ENCODE measurements at places on chromosomes 7 and 10.

DNA sequence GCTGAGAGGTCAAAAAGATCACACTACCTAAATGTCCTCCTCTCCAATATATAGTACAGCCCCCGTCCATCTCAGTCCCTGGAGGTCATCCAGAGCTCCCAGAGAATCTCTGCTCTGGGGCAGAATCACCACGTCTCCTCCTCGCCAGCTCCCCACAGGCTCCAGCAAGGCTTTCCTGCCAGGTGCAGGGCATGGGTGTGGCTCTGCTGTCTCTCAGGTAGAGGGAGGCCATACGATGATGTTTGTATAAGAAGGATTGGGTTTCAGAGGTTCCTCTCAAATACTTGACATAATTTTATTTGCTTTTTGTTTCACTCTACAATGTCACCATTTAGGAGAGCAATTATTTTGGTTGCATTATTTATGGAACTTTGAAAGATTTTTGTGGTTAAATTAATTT, 98.3 kb upstream of the PRSS58 start:
- DNase-seq = no peak

DNA sequence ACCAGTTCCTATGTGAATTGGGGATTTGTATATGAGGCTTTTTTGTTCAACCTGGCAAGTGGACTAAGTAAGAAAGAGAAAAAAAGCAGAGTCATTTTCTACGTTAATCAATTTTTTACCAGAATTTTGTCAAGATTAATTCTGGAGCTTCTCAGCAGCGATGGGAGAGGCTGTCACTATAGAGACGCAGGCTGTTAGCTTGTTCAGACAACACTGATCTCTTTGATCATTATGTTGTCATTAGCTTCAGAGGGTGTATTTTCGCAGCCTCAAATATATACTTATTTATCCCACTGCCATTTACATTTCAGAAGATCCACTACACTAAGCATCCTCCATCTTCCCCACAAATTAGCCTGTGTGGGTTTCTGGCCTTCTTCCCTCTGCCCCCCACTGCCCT, 196.7 kb upstream of the PFKP start:
- DNase-seq = no peak

DNA sequence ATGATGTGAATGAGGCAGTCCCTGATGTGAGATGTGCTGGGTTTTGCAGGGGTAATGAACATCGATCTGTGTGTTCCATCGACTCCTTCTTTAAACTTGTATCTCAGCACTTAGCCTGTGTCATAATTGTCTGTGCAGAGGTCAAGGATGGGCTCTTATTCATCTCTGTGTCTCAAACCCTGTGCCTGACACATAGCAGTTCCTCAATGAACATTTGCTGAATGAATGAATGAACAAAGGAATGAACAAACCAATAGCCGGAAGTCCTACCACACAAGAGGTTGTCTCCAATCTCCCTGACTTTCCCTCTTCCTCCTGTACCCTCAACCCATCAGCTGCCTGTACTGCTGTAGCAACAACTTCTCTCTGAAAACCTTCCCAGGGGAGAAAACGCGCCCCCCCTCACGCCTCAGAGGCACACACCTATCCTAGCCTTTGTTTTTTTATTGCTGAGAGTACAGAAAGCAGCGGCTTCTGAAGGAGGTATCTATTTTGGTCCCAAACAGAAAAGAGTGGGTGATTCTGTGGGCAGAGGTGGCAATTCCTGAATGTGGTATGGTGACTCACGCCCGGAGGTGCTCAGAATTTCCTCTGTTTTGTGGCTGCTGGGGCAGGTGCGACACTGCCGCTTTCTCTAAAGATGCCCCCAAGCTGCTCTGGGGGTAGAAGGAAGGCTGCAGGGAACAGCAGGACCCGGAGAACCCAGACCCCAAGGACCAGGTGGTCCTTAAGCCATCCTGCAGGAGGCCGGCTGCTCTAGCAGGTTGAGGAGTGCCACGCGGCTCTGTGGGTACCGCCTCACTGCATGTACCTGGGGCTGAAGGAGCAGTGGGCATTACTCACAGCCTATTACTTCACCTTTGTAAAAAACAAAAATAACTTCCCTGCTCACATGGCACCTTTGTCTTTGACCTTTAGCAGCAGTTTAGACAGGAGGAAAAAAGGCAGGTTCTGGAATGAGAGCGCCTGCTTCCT, 9.6 kb downstream of the IL2RA start:
- DNase-seq = peak; percentile 74

GRCh38 chr7:107035446-107035845, 9.1 kb upstream of the PRKAR2B start:
- DNase-seq = no peak

GRCh38 chr7:75565132-75565837, 73.2 kb downstream of the SPDYE5 start:
- no peak for DNase-seq

Data from NK-92 treated with Interleukin-12 subunit alpha and Interleukin-12 subunit beta, amount 100 ng/mL, for 24 hours (cell line).